ENCODE measurements at places on chromosomes 2 and 18.

- DNase-seq, result no peak
Observed at GRCh38 chr2:1045109-1045508, 94.5 kb downstream of the SNTG2 start.

DNA sequence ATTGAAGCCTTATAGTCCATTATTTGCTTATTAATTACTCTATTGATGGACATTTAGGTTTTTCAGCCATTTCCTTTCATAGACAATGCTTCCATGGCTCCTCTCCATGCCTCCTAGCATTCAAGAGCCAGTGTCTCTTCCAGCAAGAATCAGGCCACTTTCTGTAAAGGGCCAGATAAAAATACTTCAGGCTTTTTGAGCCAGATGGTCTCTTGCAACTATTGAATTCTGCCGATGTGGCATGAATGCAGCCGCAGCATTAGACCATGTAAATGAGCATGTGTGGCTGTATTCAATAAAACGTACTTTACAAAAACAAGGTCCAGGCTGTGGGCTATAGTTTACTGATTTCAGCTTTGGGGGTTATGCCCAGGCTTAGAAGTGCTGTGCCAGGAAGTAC lies 38.5 kb downstream of the TRAF3IP1 start:
- no peak for DNase-seq

GRCh38 chr2:193668557-193669323 lies 1474.0 kb upstream of the TMEFF2 start:
- DNase-seq, result no peak

DNA sequence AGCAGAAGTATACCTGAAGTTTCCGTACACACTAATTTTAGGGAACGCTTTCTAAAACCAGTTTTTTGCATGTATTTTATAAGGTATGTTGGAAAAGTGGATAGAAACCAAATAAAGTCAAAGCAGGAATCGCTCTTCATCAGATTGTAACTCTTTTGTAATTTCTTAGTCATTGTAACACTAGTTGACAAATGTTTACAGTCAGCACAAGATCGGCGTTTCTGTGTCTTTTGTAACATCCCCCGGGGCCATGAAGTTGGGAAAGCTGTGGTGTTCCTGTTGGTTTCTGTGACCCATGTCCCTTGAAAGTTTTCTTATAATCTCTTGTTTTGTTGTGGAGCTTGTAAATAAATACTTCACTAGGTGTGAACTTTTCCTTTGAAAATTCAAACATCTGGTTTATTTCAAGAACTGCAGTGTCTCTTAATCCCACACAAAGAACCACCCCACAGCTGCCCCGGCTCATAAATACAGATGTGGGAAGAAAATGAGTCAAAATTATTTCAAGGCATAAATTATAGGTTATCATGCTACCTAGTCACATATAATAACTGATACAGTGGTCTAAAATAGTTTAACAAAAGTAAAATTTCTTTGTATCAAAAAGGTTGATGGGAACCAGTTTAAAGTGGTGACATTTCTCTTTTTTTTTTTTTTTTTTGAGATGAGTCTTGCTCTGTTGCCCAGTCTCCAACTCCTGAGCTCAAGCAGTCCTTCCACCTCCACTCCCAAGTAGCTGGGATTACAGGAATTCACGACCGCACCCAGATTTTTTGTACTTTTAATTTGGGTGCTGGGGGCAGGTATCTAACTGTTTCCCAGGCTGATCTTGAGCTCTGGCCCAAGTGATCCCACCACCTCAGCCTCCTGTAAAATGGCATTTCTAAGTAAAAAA lies 751 bp upstream of the NMI start:
- DNase-seq, result no peak

DNA sequence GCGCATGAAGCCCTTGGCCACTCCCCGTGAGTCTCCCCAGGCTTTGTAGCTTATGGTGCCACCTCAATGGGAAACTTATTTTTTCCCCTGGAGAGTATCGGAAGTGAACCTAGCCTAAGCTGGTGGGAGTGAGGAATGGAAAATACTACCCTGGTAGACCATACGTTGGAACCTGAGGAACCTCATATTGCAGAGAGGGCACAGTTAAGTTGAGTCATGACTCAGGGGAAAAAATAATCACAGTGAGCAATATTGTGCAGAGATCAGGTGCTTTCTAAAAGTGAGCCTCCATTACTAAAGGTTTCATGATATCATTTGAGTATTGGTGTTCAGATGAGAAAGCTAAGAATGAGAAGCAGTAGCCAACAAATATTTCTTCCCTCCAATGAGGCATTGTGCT lies 360.5 kb upstream of the NT5C1B start:
- DNase-seq, result no peak

- DNase-seq, result no peak
Observed at GRCh38 chr2:187544371-187545080, 9.7 kb downstream of the TFPI start.

GRCh38 chr2:44107086-44107740 lies 61.5 kb upstream of the PPM1B start:
- no peak for DNase-seq

- DNase-seq, result no peak
Observed at GRCh38 chr2:80549901-80550300, 245.3 kb upstream of the LRRTM1 start.

DNA sequence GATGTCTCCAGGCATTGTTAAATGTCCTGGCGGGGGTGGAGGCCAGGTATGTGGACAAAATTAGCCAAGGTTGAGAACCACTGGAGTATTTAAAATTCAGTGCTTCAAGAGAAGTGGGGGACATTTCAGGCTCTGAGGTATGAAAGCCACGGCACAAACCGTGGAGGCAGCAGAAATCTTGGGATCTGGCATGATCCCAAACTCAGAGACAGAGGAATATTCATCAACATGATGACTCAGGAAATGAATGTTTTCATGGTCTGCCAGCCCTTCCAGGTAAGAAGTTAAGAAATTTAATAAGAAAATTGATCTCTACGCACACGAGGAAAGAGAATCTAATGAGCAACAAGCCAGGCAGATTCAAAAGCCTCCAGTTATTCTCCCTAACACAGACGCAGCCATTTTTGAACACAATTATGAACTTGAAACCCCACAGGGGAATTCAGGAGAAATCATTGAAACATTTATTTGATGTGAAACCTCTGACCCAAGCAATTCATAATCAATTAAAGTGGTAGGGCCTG lies 11.3 kb upstream of the GRP start:
- no peak for DNase-seq

GRCh38 chr2:179768765-179769164 lies 92.6 kb downstream of the ZNF385B start:
- DNase-seq, result no peak

- no peak for DNase-seq
Observed at GRCh38 chr2:150286730-150287362, 200.6 kb downstream of the RND3 start.

GRCh38 chr18:79930020-79930642 lies 21.3 kb downstream of the SLC66A2 start:
- no peak for DNase-seq

GRCh38 chr2:35081001-35081621 lies 1274.5 kb upstream of the CRIM1 start:
- no peak for DNase-seq

GRCh38 chr2:144546933-144547332 lies 27.0 kb upstream of the ZEB2 start:
- DNase-seq, result no peak

DNA sequence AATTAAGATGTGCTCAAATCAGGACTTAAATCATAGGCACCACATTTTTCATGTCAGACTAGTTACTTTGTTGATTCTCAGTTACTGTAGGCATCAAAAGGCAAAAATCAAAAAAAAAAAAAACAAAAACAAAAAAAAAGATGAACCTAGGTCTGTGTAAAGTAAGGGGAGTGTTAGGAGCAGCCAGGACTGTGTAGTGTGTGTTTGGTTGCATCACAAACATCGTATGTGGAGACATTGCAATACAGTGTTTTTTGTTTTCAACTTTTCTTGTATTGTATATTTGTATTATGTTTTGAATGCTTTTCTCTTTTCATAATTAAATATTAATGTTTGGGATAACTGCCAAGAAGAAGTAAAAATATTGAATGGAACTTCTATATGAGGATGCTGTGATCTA lies 82.1 kb downstream of the ACSL3 start:
- no peak for DNase-seq

DNA sequence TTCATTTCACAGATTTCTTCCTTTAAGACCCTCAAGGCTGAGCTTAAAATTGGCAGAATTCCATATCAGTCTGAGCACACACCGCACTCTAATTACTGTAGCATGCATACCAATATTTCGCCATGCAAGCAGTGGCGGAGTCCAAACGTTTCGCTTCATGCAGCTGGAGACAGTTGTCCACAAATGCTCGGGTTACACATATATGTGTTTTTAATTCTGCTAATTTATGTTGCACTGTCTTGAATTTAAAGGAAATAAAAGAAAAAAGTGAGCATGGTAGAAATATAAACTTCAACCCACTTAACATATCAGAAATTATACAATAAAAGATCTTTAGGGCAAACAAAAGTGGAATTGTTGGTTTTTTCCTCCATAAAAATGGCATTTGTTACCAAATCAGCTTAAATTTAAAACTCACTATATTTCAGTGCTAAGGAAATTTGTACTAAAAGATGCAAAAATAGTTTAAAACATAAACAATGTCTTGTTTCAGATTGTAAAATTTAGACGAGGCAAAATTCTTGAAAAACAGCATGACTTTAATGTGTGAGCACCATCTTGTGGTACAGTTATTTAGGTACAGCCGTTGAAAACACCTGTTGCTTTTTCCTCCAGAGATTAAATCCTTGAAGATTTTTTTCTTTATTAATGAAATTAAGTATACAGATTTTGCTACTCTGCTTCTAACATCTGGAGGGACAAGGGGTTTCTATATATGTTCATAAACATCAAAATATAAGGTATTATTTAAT lies 24.1 kb upstream of the KANSL1L start:
- no peak for DNase-seq

- no peak for DNase-seq
Observed at GRCh38 chr18:63378919-63379638, 12.1 kb upstream of the KDSR start.

DNA sequence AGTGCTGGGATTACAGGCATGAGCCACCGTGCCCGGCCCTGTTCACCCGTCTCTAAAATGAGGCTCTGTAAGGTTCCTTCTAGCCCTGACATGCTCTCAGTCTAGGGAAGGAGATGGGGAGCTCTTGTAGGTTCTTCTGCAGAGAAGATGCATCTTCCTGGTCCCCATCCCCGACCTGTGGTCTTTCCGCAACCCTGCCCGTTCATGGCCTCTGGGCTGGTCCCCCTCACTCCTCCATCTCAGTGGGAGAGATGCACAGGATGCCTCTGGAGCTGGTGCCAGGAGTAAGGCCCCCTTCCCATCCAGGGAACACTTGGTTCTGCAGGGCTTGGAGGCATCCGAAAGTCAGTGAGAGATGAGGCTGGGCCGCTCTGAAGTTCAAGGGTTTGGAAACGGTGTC lies 212.7 kb downstream of the KLHL29 start:
- no peak for DNase-seq

- no peak for DNase-seq
Observed at GRCh38 chr2:38097258-38097987, 21.5 kb upstream of the CYP1B1 start.

GRCh38 chr2:236078297-236079255 lies 89.6 kb downstream of the GBX2 start:
- DNase-seq, result no peak

DNA sequence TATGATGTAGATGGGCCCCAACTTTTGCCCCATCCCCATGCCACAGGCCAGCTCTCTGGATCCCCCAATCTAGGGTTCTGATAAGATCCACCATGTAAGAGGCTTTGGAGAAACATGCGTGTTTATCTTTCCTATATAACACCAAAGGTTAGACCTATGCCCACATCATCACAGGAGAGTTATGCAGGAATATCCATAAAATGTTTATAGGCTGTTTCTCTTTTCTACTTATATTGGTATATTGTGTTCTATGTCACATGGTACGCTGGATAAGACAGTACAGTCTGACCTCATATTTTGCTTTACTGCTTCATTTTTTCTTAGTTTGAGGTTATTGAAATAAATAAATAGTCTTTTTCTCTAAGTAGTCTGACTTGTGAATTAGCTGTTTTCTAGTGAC lies 1013.9 kb upstream of the GYPC start:
- DNase-seq, result no peak

GRCh38 chr2:139031722-139032121 lies 251.5 kb upstream of the NXPH2 start:
- DNase-seq, result no peak
